ENCODE measurements at places on chromosomes 7 and 10. TPM values are rescaled to one million over a fixed set of nuclear protein-coding genes. Genes with fewer than 3 reads are reported as not detected.

NAT16 gene
- not detected for total RNA-seq

GRCh38 chr7:45700556-45700955, 126.4 kb downstream of the ADCY1 start:
- DNase-seq = no peak

DNA sequence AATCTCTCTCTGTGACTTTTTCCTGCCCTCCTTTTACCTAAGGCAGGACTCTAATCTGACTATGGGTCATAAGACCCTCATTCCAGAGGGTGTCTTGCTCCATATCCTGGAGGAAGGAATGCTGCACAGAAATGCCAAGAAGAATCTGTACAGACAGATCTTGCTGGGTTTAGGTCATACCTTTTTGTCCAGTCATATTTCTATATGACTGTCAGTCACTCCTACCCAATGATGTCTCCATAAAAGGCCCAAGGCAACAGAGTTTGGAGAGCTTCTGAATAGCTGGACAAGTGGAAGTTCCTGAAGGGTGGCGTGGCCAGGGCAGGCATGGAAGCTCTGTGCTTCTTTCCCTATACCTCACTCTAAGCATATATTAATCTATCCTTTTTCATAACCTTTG, 47.5 kb downstream of the FEZF1 start:
- DNase-seq = no peak

DNA sequence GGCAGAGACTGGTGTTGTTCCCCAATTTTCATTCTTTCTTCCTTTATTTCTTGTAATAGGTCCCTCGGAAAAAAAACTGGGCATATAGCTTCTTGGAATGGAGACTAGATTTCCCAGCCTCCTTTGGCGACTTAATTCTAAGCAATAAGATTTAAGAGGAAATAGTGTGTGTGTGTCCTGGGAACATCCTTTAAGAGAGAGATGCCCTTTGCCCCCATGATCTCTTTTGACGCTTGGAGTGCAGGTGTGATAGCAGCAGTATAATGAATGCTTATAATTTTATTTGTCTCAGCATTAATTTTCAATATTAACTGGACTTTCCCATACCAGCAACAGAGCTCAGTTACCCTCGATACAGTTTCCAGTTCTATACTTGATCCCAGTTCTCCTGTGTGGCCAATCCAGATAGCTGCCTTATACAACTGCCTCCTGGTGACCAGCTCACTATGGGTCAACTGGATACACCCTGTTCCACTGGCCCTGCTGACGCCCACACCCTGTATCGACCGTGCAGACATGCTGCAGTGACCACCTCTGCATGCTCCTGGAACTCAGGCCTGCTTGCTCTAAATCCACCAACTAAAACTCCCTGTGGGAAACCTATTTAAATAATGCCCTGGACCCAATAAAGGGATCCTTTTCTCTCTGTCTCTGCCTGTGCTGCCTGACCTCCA, 13.9 kb downstream of the TMEM176A start:
- no peak for DNase-seq

SP8 gene
- not detected for total RNA-seq

Data from activated CD4-positive, alpha-beta T cell treated with anti-CD3 and anti-CD28 coated beads, Interleukin-2, amount 10 ng/mL, durations not matched to agents 7 days and 5 days (primary cell).